ENCODE measurements at places on chromosomes 4 and X.
A peak's percentile ranks its signal among the peaks of the same experiment; 100 is the strongest.

DNA sequence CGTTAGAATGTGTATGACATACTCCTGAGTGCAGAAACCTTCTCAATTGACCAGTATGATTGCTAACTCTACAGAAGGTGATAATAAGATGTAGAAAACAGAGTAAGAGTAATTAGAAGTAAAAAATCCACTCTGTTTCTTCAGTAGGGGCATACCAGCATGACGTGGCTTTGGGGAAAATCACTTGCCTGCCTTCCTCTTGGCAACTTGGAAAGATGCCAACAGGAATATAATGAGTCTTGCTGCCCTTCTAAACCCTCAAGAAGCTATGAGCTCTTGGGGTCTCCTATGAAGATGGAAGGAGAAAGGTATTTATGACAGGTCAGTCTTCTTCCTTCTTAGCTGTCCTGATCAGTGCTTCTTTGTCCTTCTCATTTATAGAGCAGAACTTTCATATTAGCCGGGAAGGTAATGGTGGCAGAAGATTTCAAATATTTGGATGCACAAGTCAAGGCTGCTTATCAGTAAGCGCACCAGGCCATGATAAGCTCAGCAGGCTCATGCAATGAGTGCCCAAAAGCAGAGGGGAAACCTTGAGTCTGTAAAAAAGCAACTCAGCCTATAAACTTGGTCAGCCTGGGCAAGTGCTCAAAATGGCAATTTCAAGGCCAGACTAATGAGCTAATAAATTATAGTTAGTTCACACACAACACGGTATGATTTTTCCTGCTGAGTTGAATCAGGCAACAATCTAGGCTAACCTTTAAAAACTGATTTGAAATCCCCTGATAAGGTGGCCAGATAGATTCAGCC lies 69.7 kb upstream of the PPARGC1A start:
- DNase-seq: no peak

DNA sequence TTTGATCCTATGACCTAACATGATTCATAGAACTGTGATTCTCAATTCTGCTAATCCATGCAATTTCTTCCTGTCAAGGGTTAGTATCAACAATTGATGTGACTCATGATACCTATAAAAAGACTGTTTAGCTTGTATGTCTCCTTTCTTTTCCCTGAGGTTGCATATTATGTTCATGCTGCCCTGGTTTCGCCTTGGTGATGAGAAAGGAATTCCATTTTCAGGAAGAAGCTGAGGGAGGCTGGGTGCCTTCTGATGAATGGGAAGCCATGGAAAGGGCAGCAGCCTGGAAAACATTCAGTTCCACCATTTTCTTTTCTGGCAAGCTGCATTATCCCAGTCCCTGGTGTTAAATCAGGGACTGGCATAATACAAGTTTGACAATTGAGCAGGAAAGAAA lies 976.5 kb downstream of the RPA4 start:
- DNase-seq: peak; percentile 21

GRCh38 chr4:17173300-17173699 lies 274.9 kb upstream of the LDB2 start:
- DNase-seq: no peak

GRCh38 chr4:155693015-155693663 lies 26.5 kb downstream of the GUCY1A1 start:
- DNase-seq: no peak

- DNase-seq: no peak
Measured at GRCh38 chr4:151887816-151888180, 127.0 kb upstream of the GATB start.

- no peak for DNase-seq
Measured at GRCh38 chr4:26525136-26525770, 35.0 kb upstream of the CCKAR start.

DNA sequence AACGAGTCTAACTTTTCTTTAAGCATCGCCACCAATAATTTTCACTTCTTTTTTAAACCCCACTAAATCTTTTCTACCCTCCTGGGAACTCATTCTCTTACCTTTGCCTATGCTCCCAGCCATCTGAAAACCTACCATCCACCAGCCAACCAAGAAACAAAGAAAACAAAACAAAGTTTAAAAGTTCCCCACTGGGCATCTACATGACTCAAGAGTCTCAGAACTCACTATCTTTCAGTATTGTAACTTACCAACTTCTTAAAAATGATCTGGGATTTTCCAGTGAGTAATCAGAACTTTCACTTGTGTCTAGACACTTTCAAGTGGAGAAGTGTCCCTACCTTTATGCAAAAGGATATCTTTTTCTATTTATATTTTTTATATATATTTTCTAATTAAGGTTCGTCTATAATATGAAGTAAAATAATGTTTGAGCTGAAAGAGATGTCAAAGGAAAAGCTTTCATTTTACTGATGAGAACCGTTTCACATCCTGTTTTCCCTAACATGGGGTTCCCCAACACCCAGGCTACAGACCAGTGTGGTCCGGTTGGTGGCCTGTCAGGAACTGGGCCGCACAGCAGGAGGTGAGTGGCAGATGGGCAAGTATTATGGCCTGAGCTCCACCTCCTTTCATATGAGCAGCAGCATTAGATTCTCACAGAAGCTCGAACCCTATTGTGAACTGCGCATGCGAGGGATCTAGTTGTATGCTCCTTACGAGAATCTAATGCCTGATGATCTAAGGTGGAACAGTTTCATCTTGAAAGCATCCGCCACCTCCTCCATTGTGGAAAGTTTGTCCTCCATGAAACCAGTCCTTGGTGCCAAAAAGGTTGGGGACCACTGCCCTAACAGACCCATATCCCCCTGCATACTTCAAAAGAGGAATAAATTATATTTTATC lies 9.8 kb upstream of the TIGD2 start:
- DNase-seq: no peak

DNA sequence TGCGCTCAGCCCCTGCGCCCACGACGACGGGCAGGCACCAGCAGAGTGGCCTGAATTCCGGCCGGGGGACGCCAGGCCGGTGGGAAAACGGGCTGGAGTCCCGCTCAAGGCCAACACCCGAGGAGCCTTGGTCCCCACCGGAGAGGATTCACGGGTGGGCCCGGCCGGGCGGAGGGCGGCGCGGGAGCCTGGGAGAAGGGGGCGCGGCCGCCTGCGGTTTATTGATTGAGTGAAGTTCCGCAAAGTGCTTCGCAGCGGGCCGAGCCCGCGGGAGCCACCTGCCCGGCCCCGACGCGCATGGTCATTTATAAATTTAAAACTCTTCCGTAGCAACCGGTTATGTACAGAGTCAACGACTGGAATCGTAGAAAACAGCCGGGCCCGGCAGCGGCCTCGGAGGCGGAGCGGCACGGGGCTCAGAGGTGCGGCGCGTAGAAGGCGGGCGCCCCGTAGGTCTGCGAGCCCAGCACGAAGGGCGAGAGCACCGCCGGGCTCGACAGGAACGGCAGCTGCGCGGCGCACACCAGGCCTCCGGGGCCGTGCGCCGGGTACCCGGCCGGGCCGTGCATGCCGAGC lies 3.6 kb downstream of the NKX1-1 start:
- no peak for DNase-seq

- DNase-seq: peak; percentile 4
Measured at GRCh38 chr4:72313121-72313520, 255.9 kb downstream of the ADAMTS3 start.

GRCh38 chrX:17247144-17247543 lies 127.9 kb upstream of the NHS start:
- DNase-seq: no peak

GRCh38 chrX:1111601-1112300 lies 100.7 kb downstream of the CRLF2 start:
- DNase-seq: no peak

- no peak for DNase-seq
Measured at GRCh38 chr4:128572778-128573241, 236.7 kb upstream of the JADE1 start.

- no peak for DNase-seq
Measured at GRCh38 chrX:138759217-138759943, 47.9 kb upstream of the FGF13 start.

DNA sequence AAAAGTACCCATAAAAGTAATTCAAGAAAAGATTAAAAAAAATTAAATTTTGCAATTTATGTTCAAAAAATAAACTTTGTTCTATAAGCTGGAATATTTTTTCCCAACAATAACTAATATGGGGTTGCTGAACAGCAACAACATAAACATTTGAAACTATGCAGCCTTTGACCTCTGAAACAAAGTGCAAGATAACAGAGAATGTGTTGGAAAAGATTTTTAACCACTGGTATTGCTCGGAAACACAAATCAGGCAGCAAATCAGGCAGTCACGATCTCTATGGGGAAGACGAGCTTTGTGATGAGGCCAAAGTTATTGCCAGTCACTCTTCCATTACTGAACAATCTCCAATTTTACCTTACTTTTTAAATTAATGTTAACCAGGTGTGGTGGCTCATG lies 332.1 kb downstream of the PABPC4L start:
- no peak for DNase-seq

DNA sequence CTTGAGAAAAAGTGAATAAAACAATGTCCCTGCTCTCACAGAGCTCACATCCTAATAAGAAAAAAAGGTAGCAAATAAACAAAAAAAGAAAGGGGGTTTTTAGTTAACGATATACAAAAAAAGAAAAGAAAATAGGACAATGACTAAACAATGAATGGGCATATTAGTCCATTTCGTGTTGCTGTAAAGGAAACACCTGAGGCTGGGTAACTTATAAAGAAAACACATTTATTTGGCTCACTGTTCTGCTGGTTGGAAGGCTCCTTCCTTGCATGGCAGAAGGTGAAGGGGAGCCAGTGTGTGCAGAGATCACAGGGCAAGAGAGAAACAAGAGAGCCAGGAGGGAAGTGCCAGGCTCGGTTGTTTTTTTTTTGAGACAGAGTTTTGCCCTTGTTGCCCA lies 4.7 kb upstream of the KLF3 start:
- no peak for DNase-seq

GRCh38 chr4:162115333-162115732 lies 48.5 kb downstream of the FSTL5 start:
- no peak for DNase-seq

DNA sequence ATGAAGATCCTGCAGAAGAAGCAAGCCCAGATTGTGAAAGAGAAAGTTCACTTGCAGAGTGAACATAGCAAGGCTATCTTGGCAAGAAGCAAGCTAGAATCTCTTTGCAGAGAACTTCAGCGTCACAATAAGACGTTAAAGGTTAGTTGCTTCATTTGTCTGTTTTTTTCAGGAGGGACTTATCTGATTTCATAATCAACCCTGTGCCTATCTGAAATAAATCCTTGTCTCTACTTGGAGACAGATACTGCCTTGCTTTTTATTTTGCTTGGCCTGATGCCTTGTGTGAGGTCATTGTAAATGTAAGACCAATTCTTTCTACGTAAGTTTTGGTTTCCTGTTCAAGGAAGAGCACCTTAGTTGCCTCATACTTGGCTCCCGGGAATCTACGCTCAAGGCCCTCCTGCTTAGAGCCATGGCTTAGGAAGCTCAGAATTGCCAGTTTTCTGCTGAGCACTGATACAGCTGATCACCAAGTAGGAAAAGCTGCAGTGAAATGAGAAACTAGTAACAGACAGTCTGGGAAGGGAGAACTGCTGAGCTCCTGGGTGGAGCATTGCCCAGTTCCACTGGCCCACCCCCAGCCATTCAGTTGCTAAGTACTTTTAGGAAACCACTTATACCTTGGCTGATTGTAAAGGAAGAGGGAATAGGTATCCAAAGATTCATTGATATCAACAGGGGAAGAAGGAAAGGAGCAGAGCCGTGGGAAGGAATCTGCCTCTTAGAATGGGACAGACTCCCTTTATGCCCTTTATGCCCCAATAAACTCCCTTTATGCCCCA lies 41.8 kb downstream of the RBBP7 start:
- DNase-seq: no peak

GRCh38 chr4:171813526-171814250 lies 484 bp downstream of the GALNTL6 start:
- DNase-seq: no peak

DNA sequence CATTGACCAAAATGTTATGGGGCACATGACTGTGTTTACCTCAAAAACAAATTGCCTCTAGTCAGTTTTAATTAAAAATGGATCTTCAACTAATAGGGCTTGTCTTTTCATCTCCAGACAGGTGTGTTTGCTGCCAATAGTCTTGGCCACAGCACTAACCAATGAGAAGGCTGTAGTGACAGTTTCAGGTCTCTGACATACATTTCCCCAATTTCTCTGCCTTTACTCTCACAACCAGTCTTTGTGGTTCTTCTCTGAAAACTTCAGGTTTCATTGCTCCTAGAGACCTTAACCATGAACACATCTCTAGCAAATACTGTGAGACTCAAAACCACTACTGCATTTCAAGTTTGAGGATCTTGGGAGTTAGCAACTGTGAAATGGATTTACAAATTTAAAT lies 3.5 kb upstream of the EDNRA start:
- no peak for DNase-seq

Measured in midbrain (tissue), 1 donor.